ENCODE measurements at places on chromosomes 16 and 17.

DNA sequence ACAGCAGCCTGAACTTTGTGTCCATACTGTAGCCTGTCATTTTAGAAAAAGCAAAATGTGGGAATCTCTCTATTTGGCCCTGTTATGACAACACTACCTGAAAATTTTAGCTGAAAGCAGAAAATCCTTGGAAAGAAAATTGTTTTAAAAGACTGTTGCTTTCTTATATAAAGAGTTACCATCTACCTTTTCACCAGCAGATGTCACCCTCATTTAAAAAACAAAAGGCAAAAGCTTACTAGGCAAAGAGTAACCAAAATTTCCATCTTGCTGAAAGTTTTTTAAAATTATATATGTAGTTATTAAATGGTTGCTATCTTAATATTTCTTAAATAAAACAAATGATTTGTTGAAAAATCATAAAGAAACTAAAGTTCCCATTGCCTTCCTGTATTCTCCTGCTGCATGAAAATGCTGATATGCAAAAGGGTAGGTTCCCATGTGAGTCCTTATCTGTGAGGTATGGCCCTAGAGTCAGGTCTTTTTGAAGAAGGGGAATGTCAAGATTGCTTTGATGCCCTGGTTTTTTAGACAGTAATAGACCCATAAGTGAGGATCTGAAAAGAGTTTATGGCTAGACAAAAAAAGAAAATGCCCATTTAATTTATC, 61.0 kb downstream of the TNRC6C start:
- DNase-seq, result no peak

DNA sequence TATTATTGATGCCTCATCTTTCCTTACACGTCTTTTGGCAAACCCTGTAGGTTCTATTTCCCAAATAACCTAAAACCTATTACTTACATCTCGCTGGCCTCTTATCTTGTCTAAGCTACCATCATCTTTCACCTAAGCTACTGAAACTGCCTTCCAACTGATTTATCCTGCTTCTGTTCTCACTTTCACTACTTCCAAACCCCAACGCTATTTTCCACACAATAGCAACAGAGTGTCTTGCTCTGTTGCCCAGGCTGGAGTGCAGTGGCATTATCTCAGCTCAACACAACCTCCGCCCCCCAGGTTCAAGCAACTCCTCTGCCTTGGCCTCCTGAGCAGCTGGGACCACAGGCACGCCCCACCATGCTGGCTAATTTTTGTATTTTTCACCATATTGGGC, 52.8 kb upstream of the INTS2 start:
- no peak for DNase-seq

DNA sequence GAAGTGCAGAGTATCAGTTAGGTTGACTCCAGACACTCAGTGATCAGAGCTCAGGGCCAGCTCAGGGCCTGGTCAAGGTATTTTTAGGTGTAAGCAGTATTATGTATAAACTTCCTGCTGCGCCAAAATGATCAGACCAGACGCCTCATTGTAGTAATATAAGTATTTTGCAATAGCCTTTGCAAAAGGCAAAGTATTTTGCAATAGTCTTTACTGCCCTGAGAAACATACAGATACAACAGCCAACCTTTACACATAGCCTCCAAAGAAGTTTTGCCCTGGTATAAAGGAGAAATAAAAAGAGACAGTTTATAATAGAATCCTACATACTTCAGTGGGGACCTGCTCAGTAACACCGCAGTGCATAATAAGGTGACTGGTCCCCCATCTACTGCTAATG, 333.0 kb upstream of the EEF2KMT start:
- DNase-seq, result no peak

GRCh38 chr17:9298776-9299295, 276.8 kb downstream of the STX8 start:
- no peak for DNase-seq

GRCh38 chr16:48852458-48852857, 242.5 kb upstream of the N4BP1 start:
- no peak for DNase-seq

GRCh38 chr17:1449412-1449967, 6.5 kb downstream of the CRK start:
- DNase-seq, result no peak

GRCh38 chr16:82695806-82696205, 69.0 kb downstream of the CDH13 start:
- DNase-seq, result no peak

Data from activated T-helper 1 cell treated with anti-CD3 and anti-CD28 coated beads, Interleukin-12 subunit alpha, Interleukin-12 subunit beta, Interleukin-2, Interleukin-4 antibody, amounts not matched to agents 30 ng/mL and 10 ng/mL and 1 ng/mL, durations not matched to agents 14 hours and 24 hours and 36 hours (primary cell).